ENCODE measurements at places on chromosomes 7 and 10.

- no peak for DNase-seq
Observed at GRCh38 chr10:69885379-69886013, 83.8 kb downstream of the COL13A1 start.

DNA sequence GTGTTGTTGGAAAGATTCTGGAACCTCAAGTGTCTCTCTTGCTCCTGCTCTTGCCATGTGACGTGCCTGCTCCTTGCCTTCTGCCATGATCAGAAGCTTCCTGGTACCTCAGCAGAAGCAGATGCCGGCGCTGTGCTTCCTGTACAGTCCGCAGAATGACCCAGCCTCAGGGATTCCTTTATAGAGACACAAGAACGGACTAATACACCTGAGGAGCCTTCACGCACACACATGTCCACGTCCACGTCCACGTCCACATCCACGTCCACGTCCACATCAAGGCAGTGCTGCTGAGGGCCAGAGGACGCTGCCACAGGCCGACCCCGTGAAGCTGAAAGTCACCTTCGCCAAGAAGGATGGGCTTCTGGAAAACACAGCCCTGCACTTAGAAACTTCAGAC, 190.1 kb downstream of the MAD1L1 start:
- no peak for DNase-seq

- peak; percentile 11 for DNase-seq
Observed at GRCh38 chr7:128705891-128706333, 33.2 kb upstream of the CALU start.

DNA sequence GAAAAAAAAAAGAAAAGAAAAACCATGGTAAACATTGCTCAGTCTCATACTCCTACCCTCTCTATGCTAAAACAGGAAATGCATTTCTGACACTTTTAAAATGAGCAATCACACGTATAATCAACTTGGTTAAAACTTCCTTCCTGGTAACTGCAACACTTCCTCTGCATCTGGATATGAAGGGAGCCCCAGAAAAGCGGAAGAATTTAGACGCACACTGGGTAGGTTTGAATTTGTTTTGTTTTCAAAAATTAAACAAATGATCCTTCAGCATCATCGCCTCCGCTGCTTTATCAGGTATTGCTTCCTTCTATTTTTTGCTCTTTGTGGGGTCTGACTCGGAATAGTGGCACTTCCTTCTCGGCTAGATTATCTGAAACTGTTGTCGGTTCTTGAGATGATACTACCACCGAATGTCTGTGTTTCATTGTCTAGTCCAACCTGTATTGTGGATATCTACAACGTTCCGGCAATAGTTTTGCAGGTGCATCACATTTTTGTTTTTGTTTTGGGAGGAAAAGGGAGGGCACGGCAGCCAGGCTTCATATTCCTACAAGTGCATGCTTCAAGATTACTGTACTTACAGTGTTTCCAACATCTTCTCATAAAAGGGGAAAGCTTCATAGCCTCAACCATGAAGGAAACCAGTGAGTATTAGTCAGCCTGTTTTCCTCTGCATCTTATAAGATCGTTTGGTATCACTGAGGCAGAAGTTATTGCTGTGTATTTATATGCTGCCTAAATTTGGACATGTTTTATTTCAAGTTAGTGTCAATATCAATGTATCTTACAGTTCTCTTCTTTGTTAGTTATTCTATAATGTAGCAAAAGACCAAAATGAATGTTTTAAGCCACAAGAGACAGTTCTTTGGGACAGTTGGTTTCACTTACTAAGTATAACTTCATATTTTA, at the start of gene PIK3CG:
TSS of gene PIK3CG (plus strand) at position 153 of the 912 bp plus-strand sequence. CDS start 2,280 bp downstream, outside the sequence.
- DNase-seq: no peak

GRCh38 chr10:75910032-75910431, 478.6 kb downstream of the LRMDA start:
- DNase-seq: no peak

GRCh38 chr10:113666682-113667252, 2.9 kb upstream of the NRAP start:
- DNase-seq: no peak

DNA sequence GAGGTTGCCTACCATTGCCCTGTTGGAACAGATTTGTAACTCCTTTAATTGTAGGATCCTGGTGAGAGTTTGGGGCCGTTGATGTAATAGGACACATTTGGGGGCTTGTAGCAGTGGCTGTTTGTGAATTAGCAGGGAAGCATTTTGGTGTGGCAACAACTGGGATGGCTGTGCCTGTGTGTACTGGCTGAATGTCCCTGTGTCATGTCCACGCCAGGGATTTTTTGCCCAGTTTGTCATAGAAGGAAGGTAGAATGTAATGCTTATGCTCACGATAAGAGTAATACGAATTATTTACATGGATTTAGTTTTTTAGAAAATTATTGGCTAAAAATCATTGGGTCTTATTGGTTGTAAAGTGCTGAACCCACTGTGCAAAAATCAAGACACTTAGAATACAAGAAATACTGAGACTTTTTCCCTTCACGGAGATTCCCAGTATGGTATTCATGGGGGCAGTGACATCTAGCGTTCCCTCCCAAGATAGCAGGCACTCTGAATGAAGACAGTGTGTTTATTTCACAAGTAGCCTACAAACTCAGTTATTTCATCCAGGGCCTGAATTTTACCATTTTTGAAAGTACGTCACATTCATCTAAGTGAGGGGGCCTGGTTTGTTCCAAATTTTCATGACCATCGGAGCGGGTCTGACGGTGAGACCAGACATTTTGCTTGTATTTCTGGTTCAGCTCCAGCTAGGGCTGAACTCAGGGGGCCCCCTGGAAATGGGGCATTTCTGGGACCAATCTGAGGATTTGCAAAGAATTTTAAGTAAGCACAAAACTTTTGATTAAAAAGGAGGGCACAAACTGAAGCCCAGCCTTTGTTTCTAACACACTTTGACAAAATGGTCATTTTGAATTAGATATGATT, 74.7 kb downstream of the CACNB2 start:
- no peak for DNase-seq

DNA sequence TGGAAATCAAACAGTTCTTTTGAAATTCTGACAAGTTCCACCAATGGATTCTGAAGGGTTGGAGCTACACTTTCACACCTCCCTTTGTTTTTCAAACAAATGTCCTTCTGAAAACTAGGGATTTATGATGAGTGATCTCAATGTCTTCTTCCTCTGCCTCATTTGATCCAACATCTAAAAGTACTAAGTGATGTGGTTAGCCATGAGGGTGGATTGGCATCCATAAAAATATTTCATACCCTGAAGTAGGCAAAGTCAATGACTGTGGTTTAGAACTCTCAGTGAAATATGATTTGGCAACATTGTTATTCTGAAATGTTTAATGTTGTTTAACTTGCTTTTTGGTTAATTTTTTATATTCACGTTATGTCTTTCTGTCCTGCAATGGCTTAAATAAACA, 136.9 kb downstream of the MBL2 start:
- DNase-seq: no peak

DNA sequence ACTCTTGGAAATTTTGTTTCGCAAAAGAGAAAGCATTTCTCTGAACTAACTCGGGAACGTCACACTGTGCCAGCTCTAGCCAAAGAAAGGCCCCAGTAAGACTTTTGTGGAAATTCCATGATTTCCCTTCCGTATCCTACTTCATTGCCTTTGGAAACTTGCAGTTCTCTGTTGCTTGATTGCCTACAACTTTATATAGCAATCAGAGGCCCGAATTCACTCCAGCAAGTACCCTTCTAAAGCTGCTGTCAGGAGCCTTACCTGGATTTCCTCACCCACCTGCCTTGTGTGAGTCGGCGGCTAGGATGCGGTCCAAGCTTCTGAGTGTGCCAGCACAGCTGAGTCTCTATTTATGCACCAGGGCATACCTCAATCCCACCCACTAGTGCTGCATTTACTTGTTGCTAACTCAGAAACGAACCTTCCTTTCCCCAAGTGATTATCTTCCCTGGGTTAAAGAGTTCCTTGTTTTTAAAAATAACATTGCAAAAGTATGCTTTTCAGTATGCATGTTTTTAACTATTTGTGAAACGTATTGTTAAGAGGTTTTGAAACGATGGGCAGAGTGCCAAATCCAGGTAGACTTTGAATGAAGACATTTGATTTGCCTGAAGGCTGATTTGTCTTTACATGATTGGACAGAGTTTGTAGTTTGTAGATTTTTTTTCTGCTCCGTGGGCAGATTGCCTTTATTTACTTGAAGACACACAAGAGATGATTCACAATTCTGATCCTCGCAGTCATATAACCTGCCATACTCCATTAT, at the start of gene AGR2:
TSS of gene AGR2 (minus strand) at position 326 of the 766 bp plus-strand sequence. CDS start 3,203 bp downstream, outside the sequence.
- DNase-seq: no peak

DNA sequence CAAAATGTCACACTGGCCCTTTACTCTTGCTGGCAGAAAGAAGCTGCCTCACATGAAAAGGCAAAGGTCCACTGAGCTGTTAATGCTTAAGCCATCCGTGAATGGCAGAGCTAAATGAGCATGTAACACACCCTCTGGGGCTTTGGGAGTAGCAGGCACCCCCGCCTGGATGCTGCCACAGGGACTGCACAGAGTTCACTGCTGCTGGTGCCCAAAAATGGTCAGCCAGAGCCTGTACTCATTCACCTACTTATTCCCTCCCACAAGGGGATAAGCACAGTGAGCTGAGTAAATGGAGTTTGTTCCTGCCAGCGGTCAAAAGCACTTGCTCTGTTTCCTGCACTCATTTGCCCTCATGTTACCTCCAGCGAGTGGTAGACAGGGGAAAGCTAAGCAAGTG, 374.0 kb upstream of the STEAP1 start:
- no peak for DNase-seq

GRCh38 chr7:80463272-80463920, 48.5 kb downstream of the GNAT3 start:
- DNase-seq: no peak

GRCh38 chr7:4849390-4849789, 12.4 kb downstream of the PAPOLB start:
- no peak for DNase-seq

DNA sequence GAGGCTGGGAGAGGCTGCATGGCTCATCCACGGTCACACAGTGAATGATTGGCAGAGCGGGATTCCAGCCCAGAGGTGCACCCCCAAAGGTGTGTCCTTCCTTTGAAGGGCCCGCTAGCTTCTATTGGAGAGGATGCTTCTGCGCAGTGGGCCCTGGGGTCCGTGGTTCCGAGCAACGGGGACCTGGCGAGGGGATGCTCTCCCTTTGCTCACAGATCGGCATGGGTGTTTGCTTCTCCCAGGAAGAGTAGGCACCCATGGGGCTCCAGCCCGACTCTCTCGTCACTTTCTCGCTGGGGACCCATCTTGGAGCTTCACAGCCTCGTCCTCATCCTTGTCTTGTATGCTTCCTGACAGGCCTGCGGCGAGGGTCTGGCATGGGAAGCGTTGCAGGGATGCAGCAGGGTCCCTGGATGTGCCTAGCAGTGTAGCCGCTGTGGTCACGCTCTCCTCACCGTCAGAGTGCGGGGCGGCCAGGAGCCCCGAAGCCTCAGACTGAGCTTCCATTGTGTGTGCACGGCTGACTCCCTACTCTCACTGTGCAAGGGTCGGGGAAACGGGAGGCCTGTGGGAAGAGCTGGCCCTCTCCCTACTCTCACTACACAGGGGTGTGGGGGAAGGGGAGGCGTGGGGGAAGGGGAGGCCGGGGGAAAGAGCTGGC, 538.5 kb upstream of the FOXK1 start:
- DNase-seq: no peak

DNA sequence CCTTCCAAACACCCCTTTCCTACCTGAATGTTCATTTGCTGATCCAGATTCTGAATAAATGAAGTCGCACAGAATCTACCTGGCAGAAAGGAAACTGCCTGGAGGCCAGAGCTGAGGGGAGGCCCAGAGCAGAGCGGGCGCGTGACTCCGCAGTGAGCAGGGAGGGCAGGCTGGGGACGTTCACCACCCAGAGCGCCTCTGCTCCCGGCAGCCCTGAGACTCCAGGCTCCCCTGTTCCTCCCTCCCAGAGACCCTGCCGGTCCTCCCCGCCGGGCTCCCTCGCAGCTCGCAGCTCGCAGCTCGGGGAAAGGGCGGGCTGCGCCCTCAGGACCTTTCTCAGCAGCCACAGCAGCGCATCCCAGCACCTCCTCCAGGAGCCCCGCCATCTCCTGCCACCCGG, 176.7 kb upstream of the ZNF32 start:
- no peak for DNase-seq

- DNase-seq: no peak
Observed at GRCh38 chr7:32266932-32267475, 196.8 kb upstream of the PDE1C start.

- DNase-seq: no peak
Observed at GRCh38 chr7:12572941-12573575, 2.5 kb downstream of the SCIN start.

All from HS-5 (cell line).